T-helper 2 cell (primary cell): ENCODE measurements at places on chromosomes 11 and 22.

DNA sequence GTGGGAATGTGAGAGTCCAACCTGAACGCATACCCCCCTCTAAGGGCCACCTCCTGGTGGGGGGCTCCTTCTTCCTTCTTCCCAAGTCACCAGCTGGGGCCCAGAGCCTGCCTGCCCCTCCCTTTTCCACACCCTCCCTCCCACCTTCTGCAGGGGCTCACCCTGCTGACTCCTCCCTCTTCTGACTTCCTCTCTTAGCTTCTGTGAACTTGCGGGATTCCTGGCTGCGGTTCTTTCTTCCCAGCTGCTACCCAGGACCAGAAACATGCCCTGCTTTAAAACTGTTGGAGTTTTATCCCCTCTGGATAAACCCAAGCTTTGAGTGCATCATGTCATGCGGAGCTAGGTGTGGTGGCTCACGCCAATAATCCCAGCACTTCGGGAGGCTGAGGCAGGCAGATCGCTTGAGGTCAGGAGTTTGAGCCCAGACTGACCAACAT is 10.2 kb downstream of the LRRC74B start:
- DNase-seq: no peak

- no peak for DNase-seq
These were observed 338.7 kb downstream of the BRD1 start for GRCh38 chr22:49488943-49489342.

DNA sequence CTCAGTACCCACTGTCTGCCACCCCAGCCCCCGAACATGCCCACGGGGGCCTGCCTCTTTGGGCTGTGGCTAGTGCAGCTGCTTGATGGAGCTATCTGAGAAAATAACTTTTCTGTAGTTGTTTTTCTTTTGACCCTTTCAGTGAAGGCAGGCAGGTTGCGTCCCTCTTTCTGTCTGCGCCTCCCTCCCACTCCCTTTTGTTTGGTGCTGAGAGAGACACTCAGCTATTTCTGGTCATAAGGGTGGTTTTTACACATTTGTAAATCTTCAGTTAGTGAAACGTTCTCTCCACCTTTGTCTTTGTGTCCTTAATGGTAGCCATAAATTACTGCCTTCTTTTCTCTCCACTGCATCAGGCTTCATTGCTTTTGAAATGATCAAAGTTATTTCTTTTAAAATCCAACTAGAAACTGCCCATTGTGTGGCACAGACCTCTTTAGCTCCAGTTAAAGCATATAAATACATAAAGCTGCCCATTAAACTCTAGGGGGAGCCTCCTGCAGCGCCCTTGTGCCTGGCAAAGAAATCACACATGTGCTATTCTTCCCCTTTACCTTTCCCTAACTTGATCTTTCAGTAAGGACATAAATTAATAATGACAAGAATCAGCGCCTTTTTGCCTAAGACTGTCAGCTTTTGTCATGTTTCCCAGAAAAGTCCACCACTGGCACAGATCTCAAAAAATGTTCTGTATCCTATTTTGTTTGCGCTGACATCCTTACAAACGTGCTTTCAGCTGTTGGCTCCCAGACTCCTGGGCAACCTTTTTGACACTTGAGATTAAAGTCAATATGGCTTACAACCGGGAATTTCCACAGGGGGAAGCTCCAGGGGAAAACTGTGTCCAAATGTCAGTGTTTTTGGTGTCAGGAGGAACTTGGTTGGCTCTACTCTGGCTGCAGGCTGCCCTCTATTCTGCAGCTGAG is 1.7 kb upstream of the SCUBE2 start:
- DNase-seq: no peak

DNA sequence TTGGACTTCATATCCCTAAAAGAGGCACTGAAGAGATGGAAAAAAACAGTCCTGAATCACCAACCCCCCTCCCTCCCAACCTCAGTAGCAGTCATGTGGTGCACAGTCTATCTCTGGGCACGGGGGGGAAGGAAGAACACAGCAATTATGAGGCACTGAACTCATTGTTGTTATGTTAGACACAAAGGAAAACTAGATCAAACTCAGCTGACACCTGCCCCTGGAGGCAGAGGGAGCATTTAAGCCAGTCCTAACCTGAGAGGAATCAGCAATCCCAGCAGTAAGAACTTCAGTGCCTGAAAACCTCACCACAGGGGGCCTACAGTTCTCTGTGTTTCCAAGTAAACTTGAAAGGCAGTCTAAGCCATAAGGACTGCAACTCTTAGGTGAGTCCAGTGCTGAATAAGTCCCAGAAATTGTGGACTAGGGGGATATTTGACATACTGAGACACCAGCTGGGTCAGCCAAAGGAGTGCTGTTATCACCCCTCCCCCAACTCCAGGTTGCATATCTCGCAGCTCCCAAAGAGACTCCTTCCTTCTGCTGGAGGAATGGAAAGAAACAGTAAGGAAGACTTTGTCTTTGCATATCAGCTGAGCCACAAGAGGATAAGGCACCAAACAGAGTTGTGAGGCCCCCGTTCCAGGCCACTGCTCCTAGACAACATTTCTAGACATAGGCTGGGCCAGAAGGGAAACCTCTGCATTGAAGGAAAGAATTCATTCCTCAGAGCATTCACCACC is 72.5 kb downstream of the GLYATL1 start:
- DNase-seq: no peak

- no peak for DNase-seq
These were observed 16.5 kb downstream of the PSMD13 start for GRCh38 chr11:253160-253885.

DNA sequence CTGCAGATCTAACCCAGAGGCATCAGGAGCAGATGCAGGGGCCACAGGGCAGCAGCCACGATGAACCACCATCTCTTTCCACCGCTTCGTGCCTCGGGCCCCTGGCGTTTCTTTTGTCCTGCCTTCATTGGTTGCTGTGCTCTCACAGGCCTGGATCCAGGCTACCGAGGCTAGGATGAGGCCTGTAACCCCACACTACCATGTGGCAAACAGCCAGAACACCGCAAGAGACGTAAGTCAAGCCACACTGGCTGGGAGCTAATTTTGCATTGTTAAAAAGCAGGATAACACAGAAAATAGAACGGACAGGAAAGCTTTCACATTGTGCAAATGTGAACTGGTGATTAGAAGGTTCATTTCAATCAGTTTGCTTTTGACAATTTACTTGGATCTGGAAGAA is 15.7 kb upstream of the ARFGAP3 start:
- DNase-seq: no peak

DNA sequence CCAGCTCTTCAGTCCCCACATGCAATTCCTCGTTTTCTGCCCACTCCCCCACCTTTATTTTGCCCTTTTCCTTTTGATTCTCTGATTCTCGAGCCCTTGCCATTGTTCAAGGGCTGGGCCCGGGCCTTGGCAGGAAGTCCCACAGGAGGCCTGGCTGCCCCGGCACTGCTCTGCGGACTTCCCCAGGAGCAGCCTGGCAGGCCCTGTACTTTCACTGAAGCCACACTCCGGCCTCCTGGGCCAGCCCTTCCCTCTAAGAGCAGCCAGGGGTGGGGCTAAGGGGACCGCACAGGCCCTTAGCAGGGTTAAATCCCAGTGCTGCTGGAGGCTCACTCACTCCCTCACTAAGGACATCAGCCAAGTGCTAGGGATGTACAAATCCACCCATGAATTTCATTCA is 4.1 kb downstream of the LRRC32 start:
- no peak for DNase-seq

DNA sequence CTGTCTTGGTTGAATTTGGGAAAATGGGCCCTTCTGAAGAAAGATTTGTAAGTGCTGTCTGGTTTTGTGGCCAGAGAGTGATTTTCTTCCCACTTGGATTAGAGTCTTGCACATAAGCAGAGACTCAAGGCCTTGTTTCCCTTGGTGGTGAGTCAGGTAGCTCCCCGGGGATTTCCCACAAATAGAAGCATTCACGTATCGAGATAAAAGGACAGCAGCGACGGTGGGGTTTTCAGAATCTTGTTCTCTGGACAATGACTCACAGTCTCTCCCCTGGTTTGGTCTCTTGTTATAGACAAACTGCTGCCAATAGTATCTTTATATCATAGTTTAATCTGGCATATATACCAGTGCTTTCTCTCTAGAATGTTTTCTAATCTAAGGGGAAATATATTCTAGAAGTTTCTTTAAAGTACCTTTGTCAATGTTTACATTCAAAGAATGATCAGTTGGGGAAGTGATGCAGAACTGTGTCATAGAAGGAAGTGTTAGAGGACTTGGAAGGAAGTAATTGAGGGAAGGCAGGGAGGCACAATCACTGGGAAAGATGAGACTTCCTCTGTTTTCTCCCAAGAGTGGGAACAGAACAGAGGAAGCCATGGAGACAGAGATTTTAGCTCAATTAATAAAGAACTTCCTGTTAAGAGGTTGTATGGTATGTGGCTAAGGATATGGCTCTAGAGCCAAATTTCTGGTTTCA is 18.1 kb downstream of the POLA2 start:
- DNase-seq: peak; percentile 46

DNA sequence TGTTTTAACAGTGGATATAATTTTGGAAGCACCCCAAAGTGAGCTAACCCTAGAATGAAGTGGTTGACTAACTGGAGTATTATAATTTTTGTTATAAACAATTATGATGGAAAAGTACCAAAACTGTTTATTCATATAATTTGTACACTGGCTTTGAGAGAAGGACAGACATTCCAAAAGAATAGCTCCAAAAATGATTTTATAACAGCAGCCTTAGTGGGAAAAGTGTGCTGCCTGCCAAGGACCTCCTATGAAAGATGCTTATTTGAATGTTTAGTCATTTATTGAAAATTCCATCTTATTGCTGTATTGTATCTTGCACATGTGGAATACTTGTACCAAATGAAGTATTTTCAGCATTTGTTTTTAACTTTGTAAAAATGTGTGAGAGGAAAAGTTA is 169.8 kb downstream of the GUCY1A2 start:
- no peak for DNase-seq

DNA sequence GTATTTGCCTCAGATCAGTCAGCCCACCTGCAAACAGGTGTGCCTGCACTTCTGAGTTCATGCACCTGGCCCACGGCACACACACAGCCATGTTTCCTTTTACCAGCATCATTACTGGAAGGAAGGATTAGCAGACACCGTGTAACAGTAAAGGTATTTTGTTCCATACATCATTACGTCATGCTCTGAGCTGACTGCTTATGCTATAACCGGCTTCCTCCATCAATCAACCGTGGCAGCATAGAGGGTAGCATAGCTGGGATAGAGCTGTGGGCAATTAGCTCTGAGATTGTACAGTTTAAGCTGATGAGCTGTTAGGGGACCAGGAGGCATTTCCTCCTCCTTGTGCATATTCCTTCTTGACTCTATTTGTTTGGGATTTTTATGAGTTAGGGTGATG is 102.4 kb downstream of the ME3 start:
- DNase-seq: no peak

DNA sequence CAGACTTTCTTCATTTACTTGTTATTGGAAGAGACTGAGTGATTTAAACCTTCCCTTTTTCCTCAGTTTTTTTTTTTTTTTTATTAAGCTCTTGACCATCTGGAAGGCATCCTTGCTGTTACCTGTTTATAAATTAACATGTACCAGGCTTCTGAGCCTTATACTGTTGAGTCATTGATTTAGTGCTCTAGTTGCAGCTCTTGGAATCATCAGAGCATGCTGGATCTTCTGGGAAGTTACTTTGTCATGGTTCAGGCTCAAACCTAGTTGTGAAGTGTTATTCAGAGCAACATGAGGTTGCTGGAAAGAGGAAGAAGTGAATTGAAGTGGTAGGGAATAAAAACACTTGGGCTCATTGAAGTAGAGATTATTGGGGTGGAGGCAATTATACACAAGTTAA is 6.3 kb downstream of the ZDHHC5 start:
- DNase-seq: no peak

- no peak for DNase-seq
These were observed 32.2 kb upstream of the OAF start for GRCh38 chr11:120178561-120179056.

- no peak for DNase-seq
These were observed 227.2 kb downstream of the FAM76B start for GRCh38 chr11:95562196-95562921.

DNA sequence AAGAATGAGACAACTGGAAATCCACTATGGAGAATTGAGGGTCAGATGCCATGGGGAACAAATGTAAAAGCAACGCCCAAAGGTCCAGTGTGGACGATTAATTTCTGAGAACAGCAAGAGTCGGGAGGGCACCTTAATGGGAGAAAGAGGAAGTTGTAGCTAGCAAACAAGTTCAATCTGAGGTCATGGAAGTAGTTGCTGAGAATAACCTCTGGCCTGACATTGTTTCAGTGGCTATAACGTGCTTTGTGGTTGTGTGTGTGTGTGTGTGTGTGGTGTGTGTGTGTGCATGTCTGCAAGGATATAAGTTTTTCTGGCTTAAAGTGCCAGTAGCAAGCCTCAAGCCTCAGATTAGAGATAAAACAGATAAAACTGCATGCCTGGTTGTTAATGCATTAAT is 1630.1 kb upstream of the TENM4 start:
- no peak for DNase-seq

- no peak for DNase-seq
These were observed 21.3 kb downstream of the AMPD3 start for GRCh38 chr11:10476342-10476741.

DNA sequence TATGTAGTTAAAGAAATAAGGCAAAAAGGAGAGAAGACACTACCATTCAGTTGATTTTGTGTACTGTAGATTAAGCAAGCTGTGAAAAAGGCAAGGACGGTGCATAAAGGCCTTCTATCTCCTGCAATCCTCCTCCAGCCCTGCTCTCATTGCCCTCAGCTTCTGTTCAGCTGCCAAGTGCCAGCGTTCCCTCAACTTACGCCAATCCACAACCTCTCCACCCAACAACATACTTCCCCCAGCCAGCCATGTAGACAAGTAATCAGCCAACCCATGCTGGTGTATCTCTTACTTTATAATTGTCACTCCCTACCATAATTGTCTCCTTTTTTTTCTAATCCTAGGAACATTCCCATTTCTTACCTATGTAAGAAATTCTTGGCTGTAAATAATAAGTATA is 30.1 kb upstream of the ANO5 start:
- DNase-seq: no peak

- DNase-seq: no peak
These were observed 745.2 kb downstream of the KCNA4 start for GRCh38 chr11:29271616-29272015.

DNA sequence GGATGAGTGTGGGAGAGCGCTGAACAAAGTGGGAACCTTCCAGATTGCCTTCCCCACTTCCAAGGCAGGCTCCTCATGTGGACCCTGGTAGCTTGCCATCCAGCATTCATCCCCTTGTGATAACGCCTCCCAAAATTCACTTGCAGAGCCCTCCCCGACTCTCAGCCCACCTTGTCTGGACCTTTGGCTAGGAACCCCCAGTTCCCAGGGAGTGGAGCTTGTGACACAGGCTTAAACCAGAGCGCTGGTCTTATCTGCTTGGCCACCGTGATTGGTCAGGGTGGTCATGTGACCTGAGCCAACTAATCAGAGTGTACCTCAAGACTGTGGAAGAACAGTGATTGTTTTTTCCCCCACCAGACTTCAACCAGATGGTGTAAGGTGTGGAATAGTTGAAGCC is 9.6 kb upstream of the SLC35C1 start:
- no peak for DNase-seq

GRCh38 chr11:12801976-12802375 is 127.8 kb downstream of the TEAD1 start:
- DNase-seq: no peak
